ENCODE measurements at places on chromosomes 6 and 20. TPM values are rescaled to one million over a fixed set of nuclear protein-coding genes. Genes with fewer than 3 reads are reported as not detected.
A peak's percentile ranks its signal among the peaks of the same experiment; 100 is the strongest.

- DNase-seq = no peak
These were observed 93.7 kb downstream of the SULF2 start for GRCh38 chr20:47691625-47692024.

DNA sequence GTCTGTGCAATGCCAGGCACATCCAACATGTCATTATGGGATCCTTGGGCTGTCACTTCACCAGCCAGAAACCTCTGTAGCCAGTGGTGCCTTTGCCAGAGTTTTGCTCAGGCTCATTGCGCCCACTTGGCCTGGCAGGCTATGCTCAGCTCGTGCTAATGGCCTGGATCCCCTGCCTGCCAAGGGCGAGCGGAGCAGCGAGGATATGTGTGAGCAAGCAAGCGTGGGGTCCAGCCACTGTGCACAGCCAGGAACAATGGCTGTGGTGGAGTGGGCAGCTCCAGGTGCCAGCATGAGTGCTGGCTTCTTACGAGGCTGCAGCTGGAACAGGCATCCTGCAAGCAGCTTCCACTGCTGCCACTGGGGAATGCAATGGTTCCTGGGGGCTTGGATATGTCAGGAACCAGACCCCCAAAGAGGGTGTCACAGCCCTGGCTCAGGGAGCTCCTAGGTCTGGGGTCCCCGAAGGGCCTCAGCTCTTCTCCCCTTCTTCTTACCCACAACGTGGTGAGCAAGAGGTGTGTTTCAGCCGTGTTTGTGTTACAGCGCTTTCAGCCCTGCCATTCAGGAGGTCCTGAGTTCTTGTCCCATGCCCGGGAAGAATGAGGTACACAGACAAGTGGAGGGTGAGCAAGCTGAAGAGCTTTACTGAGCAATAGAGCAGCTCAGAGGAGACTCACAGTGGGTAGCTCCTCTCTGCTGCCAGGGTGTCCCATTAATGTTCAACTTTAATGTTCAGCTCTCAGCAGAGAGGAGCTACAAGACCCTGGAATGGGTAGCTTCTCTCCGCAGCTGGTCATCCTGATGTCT is 22.3 kb upstream of the TOP1 start:
- DNase-seq = no peak

DNA sequence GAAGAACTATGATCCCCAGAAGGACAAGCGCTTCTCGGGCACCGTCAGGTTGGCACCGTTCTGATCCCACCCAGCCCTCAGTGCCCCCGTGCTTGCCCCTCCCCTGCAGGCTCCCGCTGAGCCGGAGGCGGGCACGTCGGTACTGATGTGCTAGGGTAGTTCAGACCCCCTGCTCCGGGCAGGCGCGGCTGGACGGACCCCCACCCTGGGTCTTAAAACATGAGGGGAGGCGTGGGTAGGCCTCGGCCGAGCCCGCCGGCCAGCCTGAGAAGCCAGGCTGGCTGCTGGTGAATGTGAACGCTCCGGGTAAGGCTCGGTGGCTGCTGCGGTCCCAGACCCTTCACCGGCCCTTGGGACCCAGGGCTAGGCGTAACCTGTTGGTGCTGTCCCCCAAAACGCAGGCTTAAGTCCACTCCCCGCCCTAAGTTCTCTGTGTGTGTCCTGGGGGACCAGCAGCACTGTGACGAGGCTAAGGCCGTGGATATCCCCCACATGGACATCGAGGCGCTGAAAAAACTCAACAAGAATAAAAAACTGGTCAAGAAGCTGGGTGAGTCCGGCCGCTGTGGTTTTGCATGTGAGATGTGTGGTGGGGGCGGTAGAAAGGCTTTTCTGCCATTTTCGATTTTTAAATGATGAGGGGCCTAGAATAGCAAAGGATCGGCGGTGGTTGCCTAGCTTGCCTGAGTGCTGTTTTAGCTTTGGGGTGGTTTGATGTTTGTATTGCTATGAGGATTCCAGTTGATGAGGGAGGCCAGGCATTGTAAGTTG is 964 bp downstream of the RPL10A start:
- no peak for DNase-seq

- DNase-seq = no peak
These were observed 637 bp downstream of the TRPC4AP start for GRCh38 chr20:35091816-35092523.

DNA sequence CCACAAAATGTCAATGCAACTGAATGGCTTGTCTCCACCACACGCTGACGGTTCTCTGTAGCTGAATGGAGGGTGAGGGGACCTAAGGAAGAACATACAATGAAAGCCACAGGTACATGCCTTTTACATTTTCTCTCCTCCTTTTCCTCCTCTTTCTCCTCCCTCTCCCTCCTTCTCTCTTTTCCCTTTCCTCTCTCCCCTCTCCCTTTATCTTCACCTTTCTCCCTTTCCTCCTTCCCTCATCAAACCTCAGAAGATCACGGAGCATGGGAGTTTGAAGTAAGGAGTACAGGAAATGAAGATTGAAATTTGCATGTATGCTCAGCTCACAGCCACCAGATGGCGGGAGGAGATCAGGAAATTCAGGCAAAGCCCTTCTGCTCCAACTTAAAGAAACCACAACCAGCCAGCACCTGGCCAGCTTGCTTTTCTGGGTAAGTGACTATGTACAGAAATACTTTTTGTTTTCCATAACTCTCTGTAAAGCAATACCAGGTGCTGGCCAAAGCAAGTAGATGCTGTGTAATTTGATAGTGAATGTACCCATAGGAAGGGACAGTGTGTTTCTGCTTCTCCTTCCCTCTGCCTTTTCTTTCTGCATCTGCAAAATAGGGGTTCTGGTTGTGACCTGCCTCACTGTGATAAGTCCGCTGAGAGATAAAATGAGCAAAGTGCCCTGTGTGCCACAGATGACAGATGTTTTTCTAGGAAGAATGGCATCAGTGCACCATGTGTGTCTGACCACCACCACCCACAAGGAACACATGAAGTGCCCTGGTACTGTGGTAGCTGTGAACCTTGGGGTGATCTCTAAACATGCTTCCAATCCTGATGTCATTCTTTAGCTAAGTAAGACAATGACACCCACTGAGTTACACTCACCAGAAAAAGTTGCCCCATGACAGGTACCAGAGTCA is 18.6 kb upstream of the FOXO3 start:
- peak; percentile 71 for DNase-seq

- DNase-seq = no peak
These were observed 33.9 kb upstream of the RNGTT start for GRCh38 chr6:88997327-88997726.

DNA sequence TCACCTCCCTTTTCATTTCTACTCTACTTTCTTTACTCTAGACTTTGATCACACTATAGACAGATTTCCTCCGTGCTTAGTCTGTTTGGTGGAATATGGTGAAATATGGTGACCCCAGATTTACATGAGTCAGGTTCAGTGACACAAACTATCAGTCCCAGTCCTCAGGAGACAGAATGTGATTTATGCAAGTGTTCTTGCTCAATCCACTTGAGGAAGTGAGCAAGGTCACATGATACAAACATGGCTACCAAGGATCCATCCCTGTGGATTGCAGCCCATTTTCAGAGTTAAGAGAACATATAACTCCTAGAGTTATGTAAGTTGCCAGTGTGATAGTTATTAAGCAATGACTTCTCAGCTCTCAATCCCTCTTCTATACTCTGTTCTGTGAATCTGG is 23.7 kb upstream of the TSHZ2 start:
- DNase-seq = no peak

GRCh38 chr6:4264081-4264480 is 128.7 kb upstream of the ECI2 start:
- DNase-seq = no peak

GRCh38 chr20:37131486-37131885 is 35.7 kb upstream of the RBL1 start:
- DNase-seq = no peak

DNA sequence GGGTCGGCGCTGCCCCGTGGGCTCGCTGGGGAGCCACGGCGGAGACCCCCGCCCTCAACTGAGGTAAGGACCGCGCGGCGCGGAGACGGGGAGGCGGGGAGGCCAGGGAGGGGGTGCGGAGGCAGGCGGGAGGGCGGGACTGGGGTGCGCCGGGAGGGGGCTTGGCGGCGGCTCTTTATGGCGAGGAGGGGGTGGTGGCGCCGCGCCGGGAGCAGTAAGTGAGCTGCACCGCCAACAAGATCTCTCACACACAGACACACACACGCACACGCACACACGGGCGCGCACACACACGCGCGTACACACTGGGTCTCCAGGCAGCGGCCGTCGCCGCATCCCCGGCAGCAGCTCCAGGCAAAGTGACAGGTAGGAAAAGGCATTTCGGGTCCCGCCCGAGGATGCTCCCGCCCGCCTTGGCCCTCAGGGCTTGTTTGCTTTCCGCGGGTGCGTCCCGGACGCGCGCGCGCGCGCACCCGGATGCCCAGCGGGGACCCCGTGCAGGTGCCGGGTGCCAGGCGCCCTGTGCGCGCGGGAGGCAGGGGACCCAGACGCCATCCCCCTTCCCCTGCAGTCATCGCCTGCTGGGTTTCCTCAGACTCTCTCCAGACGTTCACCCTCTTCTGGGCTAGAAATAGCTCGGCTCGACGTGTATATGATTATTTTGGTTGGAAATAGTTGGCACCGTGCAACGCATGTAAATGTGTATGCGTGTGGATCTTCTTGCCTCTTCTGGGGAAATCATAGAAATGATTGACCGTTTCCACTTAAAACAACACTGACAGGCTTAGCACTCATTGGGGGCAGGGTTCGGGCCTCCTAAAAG is at the start of gene PLCB4:
Gene PLCB4, plus strand, starts transcription at position 247 of the 823 bp plus-strand sequence. CDS start 238,728 bp downstream, outside the sequence.
- DNase-seq = no peak

DNA sequence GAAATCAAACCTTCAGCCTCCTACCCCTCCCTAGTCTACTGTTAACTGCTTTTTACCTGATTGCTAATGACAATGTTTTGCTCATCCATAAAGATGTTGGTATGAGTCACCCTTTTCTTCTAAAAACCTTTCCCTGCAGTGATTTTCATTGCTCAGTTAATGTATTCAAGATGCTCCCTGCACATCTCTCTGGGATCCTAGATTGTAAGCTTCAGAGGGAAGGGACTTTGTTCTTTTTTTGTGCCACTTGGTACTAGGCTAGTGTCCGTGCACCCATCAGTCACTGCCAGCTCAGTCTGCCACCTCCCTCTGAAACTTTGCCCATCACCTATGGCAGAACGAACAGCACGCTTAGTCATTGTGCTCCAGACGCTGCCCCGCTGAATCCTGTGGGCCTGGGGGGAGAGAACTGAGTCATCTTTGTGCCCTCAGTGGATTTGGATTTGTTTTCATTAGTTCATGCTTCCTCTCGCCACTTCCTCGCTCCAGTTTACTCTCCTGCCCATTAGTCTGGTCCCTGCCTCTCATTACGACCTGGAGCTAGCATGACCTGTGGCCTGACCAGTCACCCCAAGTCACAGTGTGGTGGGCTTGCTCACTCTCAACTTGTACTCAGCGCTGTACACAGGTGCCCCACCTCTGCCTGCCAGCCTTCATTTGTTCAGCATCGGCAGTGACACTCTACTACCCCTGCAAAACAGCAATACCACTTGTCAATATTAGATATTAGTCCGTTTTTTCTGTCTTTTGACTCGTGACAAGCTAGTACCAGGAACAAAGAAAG is 78.0 kb upstream of the TMEM181 start:
- no peak for DNase-seq

- peak; percentile 42 for DNase-seq
These were observed 169.4 kb downstream of the TAF4 start for GRCh38 chr20:61896058-61896961.

GRCh38 chr6:113862112-113862511 is 5.0 kb downstream of the MARCKS start:
- no peak for DNase-seq

GRCh38 chr6:10201606-10202510 is 213.0 kb downstream of the TFAP2A start:
- no peak for DNase-seq

GRCh38 chr20:47453167-47453782 is 48.4 kb upstream of the NCOA3 start:
- no peak for DNase-seq

DNA sequence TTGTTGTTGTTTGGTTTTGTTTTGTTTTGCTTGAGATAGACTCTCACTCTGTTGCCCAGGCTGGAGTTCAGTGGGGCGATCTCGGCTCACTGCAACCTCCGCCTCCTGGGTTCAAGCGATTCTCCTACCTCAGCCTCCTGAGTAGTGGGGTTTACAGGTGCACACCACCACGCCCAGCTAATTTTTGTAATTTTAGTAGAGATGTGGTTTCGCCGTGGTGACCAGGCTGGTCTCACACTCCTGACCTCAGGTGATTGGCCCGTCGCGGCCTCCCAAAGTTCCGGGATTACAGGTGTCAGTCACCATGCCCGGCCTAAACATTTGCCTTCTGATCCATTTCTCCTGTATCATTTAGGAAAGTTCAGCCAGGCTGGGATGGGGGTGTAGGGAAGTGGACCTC is 17.7 kb downstream of the DUSP22 start:
- DNase-seq = no peak

DNA sequence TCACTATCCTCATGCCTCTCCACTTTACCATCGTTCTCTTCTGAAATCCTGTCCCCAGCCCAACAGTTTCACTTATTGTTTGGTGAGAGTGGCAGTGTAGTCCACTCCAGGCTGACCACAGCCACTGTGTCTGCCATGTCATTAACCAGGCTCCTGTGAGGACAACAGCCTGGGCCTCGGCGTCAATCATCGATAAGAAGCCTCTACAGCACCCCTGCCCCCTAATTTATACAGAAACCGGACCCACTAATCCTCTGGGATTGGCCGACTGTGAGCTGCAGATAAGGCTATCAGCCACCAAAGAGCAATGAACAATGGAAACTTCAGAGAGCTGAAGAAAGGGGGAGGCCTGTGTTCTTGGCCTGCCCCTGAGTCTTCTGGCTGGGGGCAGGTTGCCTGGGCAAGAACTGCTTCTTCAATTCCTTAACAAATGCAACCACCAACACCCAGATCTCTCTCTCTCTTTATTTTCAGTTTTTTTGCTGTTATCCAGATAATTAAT is 3.4 kb downstream of the EGFL8 start:
- DNase-seq = no peak

CPXM1 gene
- 0.08 TPM for total RNA-seq

PRSS35 gene
- total RNA-seq = under 0.01 TPM

SLC17A2 gene
- total RNA-seq = 43.3 TPM

PRND gene
- total RNA-seq = not detected

FHL5 gene
- total RNA-seq = not detected

TRPC4AP gene
- 34.8 TPM for total RNA-seq

SGK1 gene
- 39.0 TPM for total RNA-seq

CLVS2 gene
- not detected for total RNA-seq

WFDC10B gene
- not detected for total RNA-seq

MTO1 gene
- total RNA-seq = 22.9 TPM

RWDD2A gene
- 1.9 TPM for total RNA-seq

SYCP2L gene
- 0.28 TPM for total RNA-seq

ARFGEF3 gene
- 0.33 TPM for total RNA-seq

LAMA5 gene
- total RNA-seq = 40.2 TPM
